ENCODE measurements at places on chromosomes 6 and 20.
A peak's percentile ranks its signal among the peaks of the same experiment; 100 is the strongest.

DNA sequence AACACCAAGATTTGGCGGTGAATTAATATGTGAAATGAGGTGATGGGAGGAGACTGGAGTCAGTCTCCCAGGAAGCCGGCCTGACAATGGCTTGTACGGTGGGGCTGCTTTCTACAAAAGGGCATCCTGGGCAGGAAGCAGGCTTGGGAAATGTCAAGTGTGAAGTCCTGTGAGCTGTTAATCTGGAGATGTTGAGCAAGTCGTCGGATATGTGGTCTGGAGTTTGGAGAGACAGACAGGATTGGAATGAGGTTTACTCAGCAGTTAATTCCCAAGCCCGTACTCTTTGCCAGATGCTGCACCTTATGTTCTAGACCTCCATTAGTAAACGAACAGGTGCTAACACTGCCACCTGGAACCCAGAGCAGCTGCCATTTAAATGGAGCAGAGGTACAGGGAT lies 107.7 kb upstream of the FOXC1 start:
- H3K4me3 ChIP-seq: no peak overlapping the region
- no peaks in the 10 kb centered on the region for H3K36me3 ChIP-seq
- H3K27me3 ChIP-seq: peaks cover 45% of the 10 kb centered on the region
- H3K4me1 ChIP-seq: peaks cover 5% of the 10 kb centered on the region

DNA sequence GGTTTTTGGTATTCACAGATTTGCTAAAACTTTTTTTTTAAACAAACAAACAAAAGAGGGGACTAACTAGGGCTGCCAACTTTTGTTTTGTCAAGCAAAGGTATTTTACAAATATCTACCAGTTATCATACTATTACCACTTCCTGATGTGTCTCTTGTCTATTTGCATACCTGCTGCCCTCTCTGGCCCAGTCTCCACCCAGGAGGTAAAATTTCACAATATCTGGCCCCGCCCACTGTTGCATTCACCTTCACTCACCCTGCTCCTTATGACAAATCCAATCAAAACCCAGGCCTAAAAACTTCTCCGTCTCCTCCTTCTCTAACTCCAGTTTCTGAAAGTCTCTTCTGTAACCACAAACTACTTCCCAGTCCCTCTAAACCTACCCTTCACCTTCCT lies 82.2 kb downstream of the TRERF1 start:
- H3K27me3 ChIP-seq: no peaks in the 10 kb centered on the region
- peaks cover 39% of the 10 kb centered on the region for H3K4me1 ChIP-seq
- DNase-seq: peak; percentile 52
- H3K36me3 ChIP-seq: no peaks in the 10 kb centered on the region

DNA sequence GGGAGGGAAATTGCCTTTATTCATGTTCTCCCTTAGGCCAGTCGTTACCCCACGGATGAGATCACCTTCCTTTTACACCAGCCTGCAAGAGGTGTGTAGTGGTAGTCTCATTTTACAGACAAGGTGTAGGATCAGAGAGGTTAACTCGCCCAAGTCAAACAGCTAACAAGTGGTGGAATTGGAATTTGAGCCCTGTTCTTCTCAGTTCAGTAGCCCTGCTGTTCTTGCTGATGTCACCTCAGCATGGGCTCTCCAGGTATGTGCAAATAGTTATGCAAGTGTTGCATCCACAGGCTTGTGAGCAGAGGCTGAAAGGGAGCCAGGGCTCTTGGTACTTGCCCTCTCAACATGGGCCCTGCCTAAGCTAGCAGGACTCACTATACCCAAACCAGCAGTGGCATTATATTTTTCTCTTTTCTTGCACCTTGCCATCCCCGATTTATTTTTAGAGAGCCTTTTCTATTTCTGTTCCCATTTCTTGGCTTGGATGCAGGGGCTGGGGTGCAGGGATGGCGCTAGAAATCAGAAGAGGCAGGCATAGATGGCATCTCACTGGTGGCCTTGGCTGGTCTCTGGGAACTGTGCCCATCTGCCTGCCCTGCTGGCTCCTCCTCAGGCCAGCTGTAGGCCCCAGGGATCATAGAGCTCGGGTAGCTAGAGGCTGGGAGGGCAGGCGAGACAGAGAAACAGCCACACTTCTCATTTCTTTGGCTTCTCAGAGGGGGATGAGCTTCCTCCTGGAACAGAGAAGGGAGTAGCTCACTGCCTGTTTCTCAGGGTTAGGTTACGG lies 18.2 kb downstream of the PPARD start:
- no peak overlapping the region for H3K4me3 ChIP-seq
- no peak for DNase-seq
- no peaks in the 10 kb centered on the region for H3K27me3 ChIP-seq
- H3K27ac ChIP-seq: no peak overlapping the region
- no peaks in the 10 kb centered on the region for H3K36me3 ChIP-seq

DNA sequence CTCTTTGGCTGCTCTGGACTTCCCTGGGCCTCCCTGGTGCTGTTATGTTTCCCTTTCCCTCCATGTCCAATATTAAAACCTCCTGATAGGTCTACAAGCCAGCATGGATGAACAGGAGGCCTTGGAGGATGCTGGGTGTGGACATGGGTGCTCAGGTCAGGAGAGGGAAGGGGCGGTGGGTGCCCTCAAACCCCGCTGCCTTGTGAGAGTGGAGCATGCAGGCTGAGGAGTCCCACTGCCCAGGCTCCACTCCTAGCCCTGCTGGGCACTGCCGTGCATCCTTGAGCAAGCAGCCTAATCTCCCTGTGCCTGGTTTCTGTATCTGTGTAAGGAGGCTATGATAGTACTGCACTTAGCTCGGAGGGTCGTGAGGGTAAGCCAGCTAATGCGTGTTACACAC lies 18.4 kb upstream of the CCDC167 start:
- H3K27ac ChIP-seq: no peak overlapping the region
- H3K4me1 ChIP-seq: peaks cover 9% of the 10 kb centered on the region
- peaks cover 19% of the 10 kb centered on the region for H3K27me3 ChIP-seq
- H3K4me3 ChIP-seq: no peak overlapping the region

- DNase-seq: no peak
- no peaks in the 10 kb centered on the region for H3K4me1 ChIP-seq
- H3K27ac ChIP-seq: no peak overlapping the region
- H3K4me3 ChIP-seq: no peak overlapping the region
- H3K27me3 ChIP-seq: no peaks in the 10 kb centered on the region
- no peaks in the 10 kb centered on the region for H3K36me3 ChIP-seq
These were observed 19.5 kb upstream of the SLC22A16 start for GRCh38 chr6:110495949-110496348.

DNA sequence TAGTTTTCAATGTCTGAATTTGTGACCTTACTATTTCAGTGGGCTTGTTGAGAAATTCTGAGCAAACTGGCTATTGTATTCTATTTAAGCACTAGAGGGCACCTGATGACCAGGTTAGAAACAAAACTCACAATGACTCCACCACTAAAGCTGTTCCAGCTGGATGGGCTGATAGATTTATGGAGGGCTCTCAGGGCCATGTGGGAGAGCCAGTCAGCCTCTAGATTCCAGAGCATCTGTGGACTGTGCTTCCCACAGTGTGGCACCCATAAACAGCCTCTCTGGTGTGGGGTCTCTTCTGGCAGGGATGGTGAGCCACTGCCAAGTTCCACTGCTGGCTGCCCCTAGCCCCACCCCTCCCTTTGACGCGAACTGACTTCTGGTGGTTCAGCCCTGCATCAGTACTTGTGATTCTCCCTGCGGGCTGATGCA lies 29.2 kb downstream of the C6orf58 start:
- no peaks in the 10 kb centered on the region for H3K4me1 ChIP-seq
- H3K4me3 ChIP-seq: no peak overlapping the region
- H3K27ac ChIP-seq: no peak overlapping the region
- H3K27me3 ChIP-seq: no peaks in the 10 kb centered on the region
- DNase-seq: no peak

- H3K27ac ChIP-seq: peak within 1 kb of the TSS; percentile 57
- peak; percentile 50 for DNase-seq
- H3K4me1 ChIP-seq: no peaks in the 10 kb centered on the region
These were observed at the start of gene MRAP2 for GRCh38 chr6:84033523-84034451. Gene MRAP2, plus strand, starts transcription at chr6:84033772. Its CDS starts 21,547 bp downstream, at chr6:84055319.

Data from transverse colon (tissue), 4 donors.